ENCODE measurements at places on chromosomes 2 and 18.

DNA sequence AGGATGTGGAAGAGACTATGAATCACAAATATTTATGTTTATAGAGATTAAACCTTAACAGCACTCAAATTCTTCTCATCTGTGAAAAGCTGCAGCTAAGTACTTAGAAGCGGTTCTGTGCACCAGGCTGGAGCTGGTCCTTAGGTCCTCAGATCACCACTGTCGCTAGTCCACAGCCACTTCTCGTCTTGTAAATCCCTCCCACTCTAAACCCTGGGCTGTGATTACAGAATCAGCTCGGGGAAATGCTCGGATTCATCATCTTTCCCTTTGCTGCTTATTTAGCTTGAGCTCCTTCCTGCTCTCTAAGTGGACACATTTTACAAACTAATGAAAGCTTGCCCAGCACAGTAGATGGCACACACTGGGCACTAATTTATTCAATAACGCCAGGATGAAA lies 61.7 kb downstream of the RNF152 start:
- no peak for DNase-seq

DNA sequence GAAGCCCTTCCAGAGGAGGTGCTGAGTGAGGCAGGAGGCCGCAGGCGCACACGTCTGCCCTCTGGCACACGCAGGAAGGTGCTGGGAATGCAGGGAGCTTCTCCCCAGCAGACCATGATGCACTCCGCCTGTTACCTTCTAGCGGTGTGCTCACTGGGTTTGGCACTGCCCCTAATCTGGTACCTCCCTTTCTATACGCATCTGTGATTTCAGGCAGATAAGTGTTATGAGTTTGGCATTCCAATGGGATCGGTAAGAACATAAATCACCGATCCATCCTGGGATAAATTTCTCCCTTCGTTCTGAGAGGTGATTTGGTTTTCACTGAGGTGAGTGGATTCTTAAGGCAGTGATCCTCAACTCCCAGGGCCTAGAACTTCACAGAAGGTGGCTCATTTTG lies 34.6 kb downstream of the ODC1 start:
- no peak for DNase-seq

DNA sequence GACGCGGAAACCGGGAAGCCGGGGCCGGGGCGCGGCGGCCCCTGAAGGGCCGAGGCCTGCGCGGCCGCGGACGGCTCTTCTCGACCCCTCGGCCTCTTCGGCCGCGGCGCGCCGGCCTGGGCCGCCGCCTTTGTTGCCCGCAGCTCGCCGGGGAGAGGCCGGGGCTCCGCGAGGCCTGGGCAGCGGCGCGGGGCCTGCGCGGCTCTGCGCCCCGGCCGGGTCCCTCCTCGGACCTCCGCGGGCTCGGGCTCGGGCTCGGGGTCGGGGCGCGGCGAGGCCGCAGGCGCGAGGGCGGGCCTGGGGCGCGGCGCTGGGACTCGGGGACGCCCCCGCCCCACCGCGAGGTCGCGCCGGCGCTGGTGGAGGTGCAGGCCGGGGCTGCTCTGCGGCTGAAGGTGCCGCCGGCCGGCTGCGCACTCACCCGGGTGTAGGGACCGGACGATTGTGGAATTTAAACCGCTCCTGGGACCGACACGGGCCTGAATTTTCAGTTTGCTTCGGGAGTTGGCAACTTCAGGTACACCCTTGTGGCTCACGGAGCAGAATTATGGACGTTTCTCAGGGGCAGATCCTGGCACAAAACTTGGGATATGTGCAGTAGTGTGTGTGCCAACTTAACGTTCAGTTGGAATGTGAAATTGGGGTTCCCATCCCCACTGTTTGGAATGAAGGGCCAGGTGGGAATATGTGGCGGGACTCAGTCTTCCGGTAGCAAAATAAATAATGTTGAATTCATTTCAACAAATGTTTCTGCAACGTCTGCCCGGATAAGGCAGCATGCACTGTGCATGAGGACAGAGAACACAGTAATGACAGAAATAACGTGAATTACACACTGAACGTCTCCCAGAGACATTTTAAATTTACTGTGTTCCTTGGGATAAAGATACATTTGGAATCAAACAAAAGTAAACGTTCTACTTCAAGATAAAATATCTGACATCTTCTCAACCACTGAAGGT lies 787 bp downstream of the SOCS6 start:
- DNase-seq: no peak

DNA sequence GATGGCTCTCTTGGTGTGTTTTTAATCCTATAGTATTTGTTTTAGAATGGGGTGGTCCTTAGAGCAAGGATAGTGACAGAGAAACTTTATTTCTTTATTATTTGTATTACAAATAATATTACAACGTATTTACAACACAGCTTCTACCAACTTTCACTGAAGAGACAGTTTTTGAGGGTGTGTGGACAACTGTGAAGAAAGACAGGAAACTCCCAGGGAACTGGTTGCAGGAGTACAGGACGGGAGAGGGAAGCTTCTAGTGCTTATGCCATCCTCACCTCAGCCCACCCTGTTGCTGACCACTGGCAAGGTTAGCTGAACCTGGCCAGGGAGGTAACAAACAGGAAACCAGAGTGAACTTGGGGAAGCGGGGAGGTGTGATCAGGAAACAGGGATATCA lies 251.7 kb downstream of the BCL11A start:
- DNase-seq: no peak

DNA sequence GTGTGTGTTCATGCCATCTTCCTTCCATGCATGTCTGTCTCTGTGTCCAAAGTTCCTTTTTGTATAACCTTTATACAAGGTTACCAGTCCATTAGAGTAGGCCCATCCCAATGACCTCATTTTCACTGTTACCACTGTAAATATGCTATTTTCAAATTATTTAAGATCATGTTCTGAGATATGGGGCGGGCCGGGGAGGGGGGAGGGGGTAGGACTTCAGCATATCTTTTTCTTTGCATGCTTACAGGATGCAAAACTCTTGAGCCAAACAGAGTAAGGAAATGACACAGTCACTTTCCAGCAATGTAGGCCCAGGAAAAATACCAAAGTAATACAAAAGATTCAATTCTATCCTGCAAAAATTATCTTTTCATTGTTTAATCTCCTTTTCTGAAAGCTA lies 124.1 kb upstream of the HNRNPA3 start:
- DNase-seq: no peak

DNA sequence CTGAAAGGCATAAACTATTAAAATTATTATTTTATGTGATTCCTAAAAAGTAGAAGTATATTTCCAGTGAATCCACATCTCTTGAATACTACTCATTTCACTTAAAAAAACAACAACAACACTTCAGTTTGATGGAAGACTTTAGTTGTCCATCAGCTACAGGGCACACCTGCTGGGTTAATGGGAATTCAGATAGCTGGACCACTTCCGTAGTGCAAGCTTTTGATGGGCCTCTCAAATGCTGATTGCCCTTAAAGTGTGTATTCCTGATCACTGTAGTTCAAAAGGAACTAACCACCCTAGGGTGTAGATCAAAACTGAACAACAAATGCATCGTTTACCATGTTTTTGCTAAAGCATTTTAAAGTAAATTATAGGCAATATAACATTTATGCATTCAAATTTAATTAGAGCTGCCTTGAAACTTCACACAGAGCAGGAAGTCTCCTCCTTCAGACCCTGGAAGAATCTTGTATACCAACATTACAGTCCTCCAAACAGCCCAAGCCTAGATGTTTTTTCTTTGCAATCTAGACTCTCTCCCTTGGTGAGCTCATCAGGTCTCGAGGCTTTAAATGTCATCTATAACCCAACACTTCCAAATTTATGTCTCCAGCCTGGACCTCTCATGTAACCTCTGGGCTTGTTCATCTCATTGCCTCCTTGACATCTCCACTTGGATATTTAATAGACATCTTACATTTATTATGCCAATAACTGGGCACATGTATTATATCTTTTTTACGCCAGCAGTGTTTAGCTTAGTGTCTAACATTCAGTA lies 510.1 kb upstream of the SLC39A10 start:
- no peak for DNase-seq

- no peak for DNase-seq
Observed at GRCh38 chr2:31483246-31483645, 68.7 kb upstream of the XDH start.

DNA sequence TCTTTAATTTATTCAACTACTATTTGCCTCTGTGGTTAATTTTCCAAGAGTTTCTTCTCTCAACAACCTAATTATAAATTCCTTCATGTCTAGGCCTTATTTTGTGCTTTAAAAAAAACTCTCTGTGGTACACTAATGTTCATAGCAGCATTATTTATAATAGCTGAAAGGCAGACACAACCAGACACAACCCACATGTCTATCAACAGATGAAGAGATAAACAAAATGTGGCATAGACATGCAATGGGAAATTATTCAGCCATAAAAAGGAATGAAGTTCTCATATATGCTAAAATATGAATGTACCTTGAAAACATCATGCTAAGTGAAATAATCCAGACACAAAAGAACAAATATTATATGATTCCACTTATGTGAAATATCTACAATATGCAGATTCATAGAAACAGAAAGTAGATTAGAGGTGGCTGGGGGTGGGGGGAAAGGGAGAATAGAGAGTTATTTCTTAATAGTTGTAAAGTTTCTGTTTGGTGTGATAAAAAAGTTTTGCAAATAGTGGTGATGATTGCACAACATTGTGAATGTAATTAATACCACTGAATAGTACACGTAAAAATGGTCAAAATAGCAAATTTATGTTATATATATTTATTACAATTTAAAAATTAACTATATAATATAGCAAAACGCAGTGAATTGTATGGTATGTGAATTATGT lies 28.1 kb upstream of the RASGRP3 start:
- DNase-seq: no peak

- no peak for DNase-seq
Observed at GRCh38 chr2:176637486-176638166, 368.4 kb downstream of the MTX2 start.

GRCh38 chr18:35334821-35335220 lies 9.4 kb downstream of the ZNF24 start:
- no peak for DNase-seq
